ENCODE measurements at places on chromosomes 5 and 9.

DNA sequence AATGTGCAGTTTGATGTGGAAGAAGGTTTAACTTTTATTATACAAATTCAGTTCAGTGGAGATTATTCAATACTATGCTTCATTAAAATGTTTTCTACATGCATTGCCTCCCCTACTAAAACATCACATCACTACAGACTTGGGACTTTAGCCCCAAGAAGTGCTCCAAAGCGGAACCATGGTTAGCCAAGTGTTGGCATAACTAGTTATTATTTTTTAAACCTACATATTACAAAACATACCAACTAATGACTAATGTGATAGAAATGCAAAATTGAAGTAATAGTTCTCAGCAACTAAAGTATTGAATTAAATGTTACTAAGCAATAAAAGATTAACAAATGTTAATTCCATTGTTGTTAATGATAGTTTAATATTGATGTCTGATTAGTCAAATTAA, 74.5 kb downstream of the XRCC4 start:
- no peak for DNase-seq

- no peak for DNase-seq
Measured at GRCh38 chr5:41960481-41960880, 35.4 kb downstream of the FBXO4 start.

- DNase-seq: no peak
Measured at GRCh38 chr5:180169248-180170105, 39.5 kb downstream of the RASGEF1C start.

- DNase-seq: no peak
Measured at GRCh38 chr5:107302441-107302840, 368.3 kb downstream of the EFNA5 start.

- DNase-seq: no peak
Measured at GRCh38 chr9:113837334-113837733, 38.8 kb upstream of the ZNF618 start.

GRCh38 chr5:142969624-142970439, 199.7 kb downstream of the ARHGAP26 start:
- no peak for DNase-seq

- no peak for DNase-seq
Measured at GRCh38 chr9:19493876-19494275, 85.1 kb downstream of the ACER2 start.

DNA sequence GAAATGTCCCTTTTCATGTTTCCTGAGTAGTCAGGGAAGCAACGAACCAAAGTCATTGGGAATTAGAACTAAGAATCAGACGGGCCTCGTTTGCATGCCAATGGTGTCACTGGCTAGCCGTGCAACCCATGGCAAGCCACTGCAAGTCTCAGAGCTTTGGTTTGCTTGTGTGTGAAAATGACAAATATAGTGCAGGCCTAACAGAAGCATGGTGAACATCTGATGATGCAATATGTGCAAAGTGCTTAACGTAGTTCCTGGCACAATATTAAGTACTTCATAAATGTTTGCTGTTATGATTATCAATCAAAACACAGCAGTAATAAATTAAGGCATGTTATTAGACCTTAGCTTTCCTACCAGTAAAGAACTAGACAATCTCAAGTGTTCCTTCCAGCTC, 118.0 kb upstream of the TRIM32 start:
- DNase-seq: no peak

DNA sequence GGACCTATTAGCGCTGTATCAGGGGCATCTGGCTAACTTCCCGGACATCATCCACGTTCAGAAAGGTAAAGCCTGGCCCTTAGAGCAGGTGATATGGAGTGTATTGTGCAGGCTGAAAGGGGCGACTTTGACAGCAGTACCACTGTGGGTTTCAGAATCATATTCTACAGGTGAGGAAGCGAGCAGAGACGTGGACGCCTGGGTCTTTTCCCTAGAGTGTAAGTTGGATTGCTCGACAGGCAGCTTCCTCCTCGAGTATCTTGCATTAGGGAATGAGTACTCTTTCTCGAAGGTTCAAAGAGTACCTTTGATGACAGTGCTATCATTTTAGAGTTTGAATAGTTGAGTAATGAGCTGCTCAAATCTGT, 1.9 kb downstream of the SNX18 start:
- no peak for DNase-seq

DNA sequence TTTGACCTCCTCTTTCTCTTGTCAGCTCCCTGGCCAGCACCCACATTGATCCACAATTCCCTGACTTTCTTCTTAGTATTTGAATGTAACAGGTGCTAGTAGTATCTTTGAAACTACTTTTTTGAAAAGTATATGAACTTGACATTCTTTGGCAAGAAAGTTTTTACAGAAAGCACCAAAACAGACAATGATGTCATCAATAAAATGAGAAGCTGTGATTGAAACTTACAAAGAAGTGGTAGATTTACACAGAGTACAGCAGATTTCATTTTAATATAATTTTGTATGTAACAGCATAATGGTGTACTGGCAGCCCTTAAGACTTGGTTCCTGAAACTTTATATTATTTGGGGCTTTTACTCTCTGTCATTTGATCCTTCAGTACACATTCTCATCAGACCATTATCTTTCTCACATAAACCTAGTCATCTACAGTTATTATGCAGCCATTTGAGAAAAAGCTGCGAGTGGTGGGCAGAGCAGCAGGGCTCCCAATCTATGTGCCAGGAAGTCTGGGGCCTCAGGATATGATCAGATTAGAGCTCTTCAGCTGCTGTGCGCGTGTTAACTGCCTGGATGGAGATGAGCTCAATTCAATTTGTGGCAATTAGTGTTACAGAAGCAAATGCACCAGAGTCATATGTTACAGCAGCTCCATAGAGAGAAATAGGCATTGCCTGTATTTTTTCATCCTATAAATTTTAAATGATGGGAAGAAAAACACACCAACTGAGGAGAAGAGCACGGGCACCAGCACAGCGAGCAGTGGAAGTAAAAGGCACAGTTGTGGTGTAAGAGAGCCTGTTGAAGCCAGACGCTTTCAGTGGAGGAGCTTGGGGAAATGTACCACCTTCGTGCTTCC, 126.1 kb downstream of the STARD4 start:
- DNase-seq: no peak

DNA sequence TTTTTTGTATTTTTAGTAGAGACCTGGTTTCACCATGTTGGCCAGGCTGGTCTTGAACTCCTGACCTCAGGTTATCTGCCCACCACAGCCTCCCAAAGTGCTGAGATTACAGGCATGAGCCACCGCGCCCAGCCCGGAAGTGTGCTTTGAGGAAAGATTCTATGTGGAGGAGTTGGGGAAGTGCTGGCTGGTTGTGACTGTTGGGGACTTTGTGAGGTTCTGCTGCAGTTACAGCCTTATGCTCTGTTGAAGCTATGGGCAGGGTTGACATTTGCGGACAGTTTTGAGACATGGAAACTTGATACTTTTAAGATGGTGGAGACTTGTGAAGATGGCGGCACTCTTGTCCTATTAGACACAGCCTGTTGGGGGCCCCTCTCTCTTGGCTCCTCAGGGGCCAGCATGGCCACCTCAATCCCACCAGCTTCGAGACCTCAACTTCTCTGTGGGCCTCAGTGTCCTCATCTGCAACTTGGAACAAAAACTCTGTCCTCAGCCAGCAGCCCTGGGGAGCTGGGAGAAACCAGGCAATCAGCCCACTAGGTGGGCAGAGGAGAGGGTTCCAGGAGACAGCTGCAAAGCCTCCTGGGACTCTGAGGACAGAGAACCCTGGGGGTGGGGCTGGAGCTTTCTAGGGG, 24.9 kb downstream of the C9orf50 start:
- DNase-seq: no peak

DNA sequence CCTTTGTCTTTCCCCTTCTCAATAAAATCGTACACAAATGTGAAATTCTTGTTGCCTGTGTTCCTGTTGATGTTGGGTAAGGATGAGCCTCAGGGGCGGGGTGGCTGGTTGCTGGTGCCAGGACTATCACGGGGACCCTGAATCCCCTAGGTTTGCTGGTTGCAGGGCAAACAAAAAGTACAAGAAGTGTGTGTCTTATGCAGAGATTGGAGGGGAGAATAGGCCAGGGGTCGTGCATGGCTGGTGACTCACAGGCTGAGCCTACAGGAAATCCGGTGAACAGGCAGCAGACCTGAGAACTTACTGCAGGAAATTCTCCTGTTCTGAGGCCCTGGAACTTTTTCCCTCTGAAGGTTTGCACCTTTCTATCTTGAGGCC, 5.5 kb downstream of the ANXA2R start:
- DNase-seq: no peak

GRCh38 chr5:72366324-72366976, 46.3 kb downstream of the PTCD2 start:
- DNase-seq: peak; percentile 75

- DNase-seq: no peak
Measured at GRCh38 chr5:71471193-71471592, 15.7 kb downstream of the BDP1 start.

GRCh38 chr5:54838843-54839242, 146.6 kb downstream of the ESM1 start:
- no peak for DNase-seq

GRCh38 chr9:71072587-71072986, 48.8 kb downstream of the TRPM3 start:
- DNase-seq: no peak

- no peak for DNase-seq
Measured at GRCh38 chr5:118320121-118320520, 668.2 kb downstream of the DTWD2 start.

- DNase-seq: no peak
Measured at GRCh38 chr5:145585443-145586148, 249.5 kb downstream of the PRELID2 start.

- no peak for DNase-seq
Measured at GRCh38 chr5:90982576-90982975, 400.5 kb downstream of the ARRDC3 start.

GRCh38 chr5:72065751-72066255, 41.5 kb upstream of the MAP1B start:
- DNase-seq: no peak

- DNase-seq: no peak
Measured at GRCh38 chr5:152084476-152084875, 159.8 kb upstream of the GLRA1 start.

GRCh38 chr5:91386120-91386519, 3.0 kb upstream of the ARRDC3 start:
- no peak for DNase-seq

DNA sequence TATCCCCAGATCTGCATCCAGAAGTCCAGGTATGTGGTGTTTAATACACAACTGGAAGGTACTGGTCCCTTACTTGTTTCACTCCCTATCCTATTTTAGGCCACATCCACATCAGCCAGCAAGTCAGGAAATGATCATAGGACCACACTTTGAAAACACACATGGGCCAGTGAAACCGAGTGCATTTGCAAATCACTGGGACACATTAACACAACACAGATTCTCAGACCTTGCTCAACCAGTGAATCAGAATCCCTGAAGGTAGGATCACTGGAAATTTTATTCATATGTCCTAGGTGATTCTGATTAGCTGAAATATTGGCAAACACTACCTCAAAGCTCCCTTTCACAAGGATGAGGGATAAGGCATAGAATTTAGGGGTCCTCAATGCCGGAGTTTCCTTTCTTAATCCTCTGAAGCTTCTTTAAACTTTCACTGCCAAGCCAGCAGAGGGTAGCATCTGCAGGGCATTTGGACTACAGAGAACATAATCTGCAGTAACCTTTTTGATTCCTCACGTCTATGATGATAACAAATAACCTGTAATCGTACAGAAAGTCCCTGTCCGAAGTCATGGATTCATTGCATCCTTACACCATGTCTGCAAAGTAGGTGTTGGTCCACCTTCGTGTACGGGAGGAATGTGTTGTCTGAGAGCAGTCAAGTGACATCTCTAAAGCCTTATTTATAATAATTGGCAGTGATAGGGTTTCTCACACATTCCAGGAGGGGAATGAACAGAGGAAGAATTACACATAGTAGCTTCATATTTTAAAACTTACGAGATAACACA, 11.0 kb upstream of the ABLIM3 start:
- DNase-seq: peak; percentile 5

- no peak for DNase-seq
Measured at GRCh38 chr5:136030956-136031611, 2.3 kb downstream of the TGFBI start.

DNA sequence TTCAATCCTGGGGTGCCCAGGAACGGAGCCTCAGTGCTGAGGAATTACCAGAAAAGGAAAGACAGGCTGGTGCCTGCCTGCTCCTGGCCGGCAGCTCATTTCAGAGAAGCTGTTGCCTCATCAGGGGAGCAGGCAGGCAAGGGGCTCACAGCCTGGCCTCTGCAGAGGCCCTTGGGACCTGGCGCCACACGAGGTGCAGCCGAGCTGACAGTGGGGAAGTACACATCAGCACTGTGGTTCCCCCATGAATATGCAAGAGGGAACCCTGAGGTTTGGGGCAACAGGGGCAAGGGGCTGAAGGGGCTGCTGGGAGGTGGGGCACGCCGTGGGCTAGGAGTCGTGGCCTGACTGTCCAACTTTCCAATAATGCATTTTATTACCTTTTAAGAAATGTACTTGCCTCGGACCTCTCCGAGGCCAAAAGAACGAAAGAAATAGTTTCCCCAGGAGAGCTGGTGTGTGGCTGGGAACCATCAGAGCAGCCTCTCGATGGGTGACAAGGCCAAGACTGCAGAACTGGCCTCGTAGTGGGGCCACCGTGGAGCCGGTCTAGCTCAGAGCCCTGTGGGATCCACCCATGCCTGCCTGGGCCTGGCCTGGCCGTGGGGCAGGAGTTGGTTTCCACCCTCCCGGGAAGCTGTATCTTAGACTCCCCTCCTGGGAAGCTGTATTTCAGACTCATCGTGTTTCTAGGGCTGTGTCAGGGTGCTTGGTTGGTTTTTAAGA, 198.6 kb downstream of the PAX5 start:
- no peak for DNase-seq

GRCh38 chr5:151757233-151758140, 944 bp downstream of the ATOX1 start:
- no peak for DNase-seq

DNA sequence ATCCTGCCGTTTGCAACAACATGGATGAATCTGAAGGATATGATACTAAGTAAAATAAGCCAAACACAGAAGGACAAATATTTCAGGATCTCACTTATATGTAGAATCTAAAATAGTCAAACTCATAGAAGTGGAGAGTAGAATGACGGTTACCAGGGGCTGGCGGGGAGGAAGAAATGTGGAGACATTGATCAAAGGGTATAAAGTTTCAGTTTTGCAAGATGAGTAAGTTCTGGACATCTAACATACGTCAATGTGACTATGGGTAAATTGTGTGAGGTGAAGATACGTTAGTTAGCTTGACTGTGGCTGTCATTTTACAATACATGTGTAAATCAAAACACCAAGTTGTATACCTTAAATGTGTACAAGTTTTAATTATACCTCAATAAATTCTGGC, 200.3 kb downstream of the SNX18 start:
- DNase-seq: no peak
